Left lung (tissue), 14 donors: ENCODE measurements at places on chromosomes 2 and 18. TPM values are rescaled to one million over a fixed set of nuclear protein-coding genes. Genes with fewer than 3 reads are reported as not detected.

- no peaks in the 10 kb centered on the region for H3K4me1 ChIP-seq
- H3K27me3 ChIP-seq: no peaks in the 10 kb centered on the region
- no peak overlapping the region for H3K4me3 ChIP-seq
- no peak for DNase-seq
- no peaks in the 10 kb centered on the region for H3K36me3 ChIP-seq
Observed at GRCh38 chr18:7545734-7546133, 21.4 kb upstream of the PTPRM start.

- H3K27me3 ChIP-seq: no peaks in the 10 kb centered on the region
- no peaks in the 10 kb centered on the region for H3K4me1 ChIP-seq
- no peaks in the 10 kb centered on the region for H3K36me3 ChIP-seq
- no peak overlapping the region for H3K4me3 ChIP-seq
- DNase-seq: no peak
Observed at GRCh38 chr2:55879976-55880375, 43.6 kb downstream of the EFEMP1 start.

CD226 gene
- 2.9 TPM for total RNA-seq

DNA sequence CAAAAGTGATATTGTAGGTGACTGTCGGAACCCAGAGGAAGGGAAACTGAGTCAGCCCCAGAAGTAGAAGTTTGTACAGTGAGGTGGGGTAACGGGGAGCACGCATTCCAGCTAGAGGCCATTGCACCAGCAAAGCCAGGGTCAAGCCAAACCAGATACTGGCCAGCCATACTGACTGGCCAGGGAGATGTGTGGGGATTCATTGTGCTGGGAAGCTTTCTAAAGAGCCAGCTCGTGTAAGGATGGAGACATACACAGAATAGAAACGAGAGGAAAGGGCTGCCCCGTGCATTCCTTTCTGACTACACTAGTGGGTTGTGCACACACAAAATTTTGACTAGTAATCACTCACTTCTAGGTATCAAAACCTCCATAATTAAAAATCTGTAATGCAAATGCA is 175.3 kb upstream of the PID1 start:
- H3K27ac ChIP-seq: no peak overlapping the region
- no peaks in the 10 kb centered on the region for H3K27me3 ChIP-seq
- peaks cover 4% of the 10 kb centered on the region for H3K4me1 ChIP-seq
- no peak for DNase-seq
- no peak overlapping the region for H3K4me3 ChIP-seq

DNA sequence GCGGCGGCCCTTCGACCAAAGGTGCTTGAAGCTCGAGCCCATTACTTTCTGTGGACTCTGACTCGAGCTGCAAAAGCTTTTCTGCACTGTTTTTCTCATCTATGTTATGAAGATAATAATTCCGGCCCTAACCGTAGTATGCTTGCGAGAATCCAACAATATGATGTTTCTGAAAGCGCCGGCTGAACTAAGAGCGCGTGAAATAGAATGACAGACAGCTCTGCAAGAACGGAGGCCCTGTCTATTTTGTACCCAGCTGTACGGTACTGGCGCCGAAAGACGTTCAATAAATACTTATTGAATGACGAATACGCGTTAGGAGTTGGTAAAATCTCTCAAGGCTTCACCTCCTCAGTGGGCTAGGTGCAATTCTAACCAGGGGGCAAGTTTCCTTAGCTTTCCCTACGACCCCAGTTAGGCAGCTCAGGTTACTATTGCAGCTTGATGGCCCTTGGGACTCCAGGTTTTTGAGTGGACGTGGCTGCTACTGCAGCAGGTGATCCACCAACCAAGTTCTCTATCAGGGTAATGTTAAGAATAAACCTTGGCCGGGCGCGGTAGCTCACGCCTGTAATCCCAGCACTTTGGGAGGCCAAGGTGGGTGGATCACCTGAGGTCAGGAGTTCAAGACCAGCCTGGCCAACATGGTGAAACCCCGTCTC is 570 bp downstream of the SCRN3 start:
- no peaks in the 10 kb centered on the region for H3K36me3 ChIP-seq
- no peak for DNase-seq
- H3K27me3 ChIP-seq: no peaks in the 10 kb centered on the region
- peak overlapping the region; percentile 92 for H3K4me3 ChIP-seq
- H3K27ac ChIP-seq: peak overlapping the region; percentile 90

- DNase-seq: peak; percentile 49
- no peak overlapping the region for H3K27ac ChIP-seq
Observed at GRCh38 chr2:11065833-11066485, 89.3 kb upstream of the SLC66A3 start.

ITGA4 gene
- total RNA-seq: 19.9 TPM

NGEF gene
- total RNA-seq: 0.26 TPM

- peaks cover 7% of the 10 kb centered on the region for H3K4me1 ChIP-seq
- H3K27ac ChIP-seq: peak overlapping the region; percentile 69
Observed at GRCh38 chr2:237603718-237604362, 13.3 kb upstream of the RAB17 start.

DNA sequence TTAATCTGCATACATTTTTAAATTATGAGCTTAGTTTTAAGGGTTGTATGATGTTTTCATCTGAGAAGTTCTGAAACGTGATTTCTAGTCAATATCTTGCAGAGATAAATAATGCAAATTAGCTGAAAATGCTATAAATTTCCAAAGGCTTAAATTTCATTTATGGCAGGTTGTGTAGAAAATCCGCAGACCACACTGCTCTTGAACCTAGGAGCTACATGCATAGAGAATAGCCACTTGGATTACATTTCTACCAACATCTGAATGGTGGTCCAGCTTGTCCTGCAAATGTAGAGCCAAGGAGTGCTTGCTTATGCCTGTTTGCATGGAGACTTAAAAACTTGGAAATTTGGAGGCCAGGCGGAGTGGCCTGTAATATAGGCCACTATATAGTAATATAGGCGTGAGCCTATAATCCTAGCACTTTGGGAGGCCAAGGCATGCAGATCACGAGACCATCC is 6.8 kb downstream of the MAT2A start:
- no peak for DNase-seq
- peaks cover 5% of the 10 kb centered on the region for H3K36me3 ChIP-seq
- no peak overlapping the region for H3K27ac ChIP-seq
- no peaks in the 10 kb centered on the region for H3K27me3 ChIP-seq

CENPA gene
- total RNA-seq: 0.99 TPM

GRCh38 chr18:24019641-24020331 is 5.2 kb downstream of the TTC39C start:
- H3K27me3 ChIP-seq: no peaks in the 10 kb centered on the region
- no peaks in the 10 kb centered on the region for H3K36me3 ChIP-seq
- peak overlapping the region; percentile 16 for H3K27ac ChIP-seq
- DNase-seq: no peak
- H3K4me1 ChIP-seq: peaks cover 10% of the 10 kb centered on the region
- H3K4me3 ChIP-seq: no peak overlapping the region

DNA sequence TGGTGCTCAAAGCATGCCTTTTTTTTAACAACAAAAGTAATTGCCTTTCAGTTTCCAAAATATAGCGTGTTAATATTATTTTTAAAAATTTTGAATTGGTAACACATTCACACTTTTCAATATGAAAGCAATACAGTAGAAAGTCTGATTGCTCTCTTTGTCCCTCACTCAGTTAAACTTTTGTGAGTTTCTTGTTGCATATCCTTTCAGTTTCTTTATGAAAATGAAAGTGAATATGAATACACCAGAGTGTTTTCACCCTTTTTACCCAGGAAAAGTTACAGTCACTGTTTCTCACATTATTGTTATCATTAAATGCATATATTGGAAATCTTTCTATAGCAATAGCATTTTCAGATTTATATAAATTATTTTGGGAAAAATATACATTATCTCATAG is 377.4 kb upstream of the CRIM1 start:
- no peak overlapping the region for H3K27ac ChIP-seq
- no peaks in the 10 kb centered on the region for H3K36me3 ChIP-seq
- no peak overlapping the region for H3K4me3 ChIP-seq
- DNase-seq: no peak
- no peaks in the 10 kb centered on the region for H3K27me3 ChIP-seq

DNA sequence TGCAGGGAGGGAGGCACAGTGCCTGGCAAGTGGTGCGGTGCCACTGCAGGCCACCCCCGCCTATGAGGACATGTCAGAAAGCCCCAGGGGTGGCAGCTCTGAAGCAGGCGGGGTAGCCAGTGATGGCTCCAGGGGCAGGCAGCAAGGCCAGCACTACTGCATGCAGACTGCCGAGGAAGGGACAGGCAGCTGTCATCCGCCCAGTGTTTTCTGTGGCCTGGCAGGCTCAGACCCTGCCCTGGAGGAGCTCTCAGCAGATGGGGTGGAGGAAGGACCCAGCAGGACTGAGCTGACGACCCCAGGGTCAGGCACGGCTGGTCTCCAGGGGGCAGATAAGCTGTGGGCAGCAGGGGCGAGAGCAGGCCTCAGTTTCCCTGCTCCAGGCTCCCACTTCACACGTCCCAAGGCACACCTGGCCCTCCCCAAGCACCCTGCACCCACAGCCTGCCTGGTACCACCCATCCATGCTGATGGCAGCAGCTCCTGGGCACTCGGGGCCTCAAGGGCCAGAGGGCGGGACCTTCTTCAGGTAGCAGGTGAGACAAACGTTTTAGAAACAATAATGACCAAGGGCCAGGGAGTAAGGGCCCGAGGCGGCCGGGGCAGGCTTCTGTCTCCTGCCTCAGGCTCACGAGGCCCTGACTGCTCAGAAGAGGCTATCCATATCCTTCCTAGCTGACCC is 48.5 kb downstream of the HS6ST1 start:
- no peaks in the 10 kb centered on the region for H3K27me3 ChIP-seq
- H3K27ac ChIP-seq: no peak overlapping the region
- H3K4me1 ChIP-seq: no peaks in the 10 kb centered on the region
- no peak overlapping the region for H3K4me3 ChIP-seq

GPN1 gene
- total RNA-seq: 24.2 TPM

- no peak for DNase-seq
- H3K27ac ChIP-seq: no peak overlapping the region
- peaks cover 63% of the 10 kb centered on the region for H3K36me3 ChIP-seq
- H3K4me3 ChIP-seq: no peak overlapping the region
- no peaks in the 10 kb centered on the region for H3K4me1 ChIP-seq
Observed at GRCh38 chr18:26073758-26074157, 16.7 kb downstream of the SS18 start.

GRCh38 chr2:192655916-192656315 is 461.2 kb upstream of the TMEFF2 start:
- H3K27ac ChIP-seq: no peak overlapping the region
- H3K27me3 ChIP-seq: no peaks in the 10 kb centered on the region
- no peaks in the 10 kb centered on the region for H3K36me3 ChIP-seq
- no peak for DNase-seq
- H3K4me1 ChIP-seq: no peaks in the 10 kb centered on the region

DNA sequence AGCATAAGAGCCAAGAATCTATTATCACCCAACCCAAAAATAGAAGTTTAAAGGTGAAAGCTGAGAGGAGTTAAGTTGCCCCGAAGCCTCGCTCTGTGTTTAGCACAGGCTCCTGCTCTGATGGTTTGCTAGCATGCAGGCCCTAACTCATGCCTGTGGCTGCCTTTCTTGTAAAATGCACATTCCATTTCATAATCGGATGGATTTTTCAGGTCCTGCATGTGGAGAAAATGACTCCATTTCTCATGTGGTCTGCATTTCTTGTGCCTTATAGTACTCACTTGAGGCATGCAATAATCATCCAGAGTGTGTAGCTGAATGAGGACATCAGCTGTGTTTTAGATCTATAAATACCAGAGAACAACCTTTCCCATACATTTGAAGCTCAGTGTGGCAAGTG is 381.8 kb downstream of the CPS1 start:
- H3K4me3 ChIP-seq: no peak overlapping the region
- no peak overlapping the region for H3K27ac ChIP-seq
- DNase-seq: no peak
- no peaks in the 10 kb centered on the region for H3K27me3 ChIP-seq
- no peaks in the 10 kb centered on the region for H3K4me1 ChIP-seq
